Activated T-cell treated with anti-CD3 and anti-CD28 coated beads, Interleukin-2, amount 50 U/mL, for 72 hours (primary cell): ENCODE measurements at places on chromosomes 11 and 22. TPM values are rescaled to one million over a fixed set of nuclear protein-coding genes. Genes with fewer than 3 reads are reported as not detected.

The ART5 gene
- total RNA-seq: not detected

The C11orf87 gene
- total RNA-seq: not detected

The RRP8 gene
- total RNA-seq: 31.5 TPM

The SMTNL1 gene
- not detected for total RNA-seq

The CAPN5 gene
- total RNA-seq: 1.0 TPM

The TMEM191B gene
- total RNA-seq: 1.9 TPM

The SULT4A1 gene
- total RNA-seq: not detected

The APOBEC3A gene
- 0.37 TPM for total RNA-seq

The LTBP3 gene
- total RNA-seq: 106 TPM

The C22orf23 gene
- 0.30 TPM for total RNA-seq

The APOL3 gene
- 55.7 TPM for total RNA-seq

The SAA2 gene
- total RNA-seq: not detected

The SH3BP1 gene
- total RNA-seq: 99.0 TPM

The MRGPRX3 gene
- total RNA-seq: not detected

The ROBO4 gene
- not detected for total RNA-seq

The MS4A6E gene
- total RNA-seq: not detected

The MMP8 gene
- total RNA-seq: not detected

The HBG2 gene
- total RNA-seq: not detected

The AGBL2 gene
- 7.6 TPM for total RNA-seq

The TCN1 gene
- not detected for total RNA-seq

The GAL3ST3 gene
- total RNA-seq: 0.42 TPM

The DDI1 gene
- total RNA-seq: not detected
